Stimulated activated CD8-positive, alpha-beta memory T cell treated with anti-CD3 and anti-CD28 coated beads, Interleukin-7, amount 100 ng/mL, for 1 hour (primary cell): ENCODE measurements at places on chromosomes 3 and 15.

GRCh38 chr3:5036858-5037257, 57.6 kb downstream of the BHLHE40 start:
- no peak for DNase-seq

GRCh38 chr3:170419557-170420087, 954 bp downstream of the CLDN11 start:
- no peak for DNase-seq

DNA sequence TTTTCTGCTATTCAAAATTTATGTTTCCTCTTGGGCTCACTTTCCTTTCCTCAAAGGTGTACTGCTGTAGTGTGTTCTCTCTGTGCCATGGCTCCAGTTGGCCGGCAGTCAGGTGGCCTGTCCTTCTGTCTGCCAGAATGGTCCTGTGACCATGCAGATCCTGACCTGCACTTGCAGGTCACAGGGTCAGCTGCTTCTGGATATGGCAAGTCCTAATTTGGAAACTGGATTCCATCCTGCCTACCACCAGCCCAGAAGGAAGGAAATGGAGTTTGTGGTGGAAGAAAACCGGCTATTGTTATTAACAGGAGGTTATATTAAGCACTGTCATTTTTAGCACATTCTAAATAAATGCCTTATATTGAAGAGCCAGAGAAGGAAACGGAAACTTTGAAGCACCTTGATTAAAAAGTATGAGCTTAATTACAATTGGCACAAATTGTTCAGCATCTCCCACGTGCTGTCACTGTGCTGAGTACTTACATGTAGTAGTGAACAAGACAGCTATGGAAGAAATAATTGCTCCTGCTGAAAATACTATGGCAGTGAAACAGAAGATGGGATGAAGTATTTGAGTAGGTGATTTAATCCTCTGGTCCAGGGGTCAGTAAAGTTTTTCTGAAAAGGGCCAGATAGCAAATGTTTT, 362.8 kb downstream of the PTPRG start:
- DNase-seq: no peak

DNA sequence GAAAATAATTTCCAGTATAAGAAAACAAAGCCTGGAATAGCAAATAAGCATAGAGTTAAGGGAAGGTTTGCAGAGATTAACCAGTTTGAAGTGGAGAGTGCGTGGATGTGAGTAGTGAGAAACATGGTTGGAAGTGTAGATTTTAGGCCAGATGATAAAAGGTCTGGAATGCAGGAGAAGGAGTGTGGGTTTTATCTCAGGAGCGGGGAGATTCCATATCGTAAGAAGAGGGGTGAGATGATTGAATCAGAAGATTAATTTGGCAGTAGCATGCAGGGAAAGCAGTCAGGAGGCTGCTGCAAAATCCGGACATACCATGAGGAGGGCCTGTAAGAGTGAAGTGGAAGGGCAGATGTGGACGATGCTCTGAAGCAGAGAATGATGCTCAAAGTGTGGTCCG, 13.7 kb downstream of the PPARG start:
- DNase-seq: no peak

DNA sequence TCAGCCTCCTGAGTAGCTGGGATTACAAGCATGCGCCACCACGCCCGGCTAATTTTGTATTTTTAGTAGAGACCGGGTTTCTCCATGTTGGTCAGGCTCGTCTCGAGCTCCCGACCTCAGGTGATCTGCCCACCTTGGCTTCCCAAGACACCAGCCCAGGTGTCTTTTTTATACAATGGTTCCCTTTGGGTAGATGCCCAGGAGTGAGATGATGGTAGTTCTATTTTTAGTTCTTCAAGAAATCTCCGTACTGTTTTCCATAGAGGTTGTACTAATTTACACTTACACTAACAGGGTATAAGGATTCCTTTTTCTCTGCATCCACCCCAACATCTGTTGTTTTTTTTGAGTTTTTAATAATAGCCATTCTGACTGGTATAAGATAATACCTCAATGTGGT, 94.3 kb downstream of the IGF2BP2 start:
- no peak for DNase-seq

DNA sequence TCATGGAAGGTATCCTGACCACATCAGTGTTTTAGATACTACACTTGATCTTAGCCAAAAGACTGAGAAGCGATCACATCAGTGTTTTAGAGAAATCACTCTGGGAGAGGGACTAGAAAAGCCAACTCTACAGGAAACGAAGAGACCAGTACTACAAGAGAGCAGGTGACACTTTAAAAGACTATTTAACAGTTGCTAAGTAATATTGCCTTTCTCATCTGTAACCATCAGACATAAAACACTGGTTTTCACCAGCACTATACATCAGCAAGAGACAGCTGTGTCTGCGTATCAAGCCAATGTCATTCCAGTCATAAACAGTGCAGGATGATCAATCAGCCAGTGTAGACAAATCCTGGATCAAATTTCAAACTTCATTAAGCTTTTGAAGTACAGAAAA, 66.7 kb downstream of the GLB1 start:
- DNase-seq: no peak
